Heart right ventricle (tissue), 16 donors: ENCODE measurements at places on chromosomes 4 and X. TPM values are rescaled to one million over a fixed set of nuclear protein-coding genes. Genes with fewer than 3 reads are reported as not detected.
A peak's percentile ranks its signal among the peaks of the same experiment; 100 is the strongest.

The EREG gene
- total RNA-seq = 0.06 TPM

The MAGEA2B gene
- total RNA-seq = not detected

The TNMD gene
- 0.49 TPM for total RNA-seq

The GLOD5 gene
- total RNA-seq = not detected

The MSMO1 gene
- 10.3 TPM for total RNA-seq

The GAGE12J gene
- not detected for total RNA-seq

The TMSB15A gene
- not detected for total RNA-seq

The TMEM192 gene
- total RNA-seq = 17.6 TPM

The NAT8L gene
- 0.26 TPM for total RNA-seq

The ELOVL6 gene
- 0.84 TPM for total RNA-seq

The IQCM gene
- total RNA-seq = not detected

DNA sequence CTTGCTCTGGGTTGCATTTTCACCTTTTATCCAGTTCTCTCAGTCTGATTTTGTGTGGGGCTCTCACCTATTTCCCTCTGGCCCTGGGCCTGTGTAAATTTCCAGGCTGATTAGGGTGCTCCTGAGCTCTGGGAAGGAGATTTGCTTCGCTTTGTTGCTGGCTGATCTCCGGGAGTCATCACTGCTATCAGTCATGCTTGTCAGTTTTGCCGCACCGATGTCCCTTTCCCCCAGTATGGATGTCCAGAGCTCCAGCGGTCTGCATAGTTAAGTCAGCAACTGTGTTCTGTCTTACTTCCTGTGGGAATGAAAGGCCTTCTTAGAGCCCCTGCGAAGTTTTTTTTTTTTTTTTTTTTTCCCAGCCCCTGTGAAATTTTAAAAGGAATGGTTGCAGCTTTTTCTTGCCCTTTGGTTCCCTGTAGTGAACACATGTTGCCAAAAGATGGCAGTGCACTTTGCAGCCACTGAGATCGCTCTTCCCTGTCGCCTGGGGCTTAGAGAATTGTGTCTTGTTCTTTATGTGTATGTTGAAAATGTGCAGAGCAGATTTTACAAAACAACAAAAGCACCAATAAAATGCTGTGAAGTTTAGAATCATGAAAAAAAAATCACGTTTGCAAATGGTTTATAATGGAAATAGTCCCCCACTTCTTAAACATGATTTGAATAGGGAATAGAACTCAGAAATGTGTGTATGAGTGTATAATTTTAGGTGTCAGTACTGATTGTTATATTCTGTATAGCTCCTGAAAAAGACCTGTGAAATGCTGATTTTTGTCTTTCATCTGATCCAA, 109.1 kb upstream of the SLC4A4 start:
- DNase-seq = no peak

DNA sequence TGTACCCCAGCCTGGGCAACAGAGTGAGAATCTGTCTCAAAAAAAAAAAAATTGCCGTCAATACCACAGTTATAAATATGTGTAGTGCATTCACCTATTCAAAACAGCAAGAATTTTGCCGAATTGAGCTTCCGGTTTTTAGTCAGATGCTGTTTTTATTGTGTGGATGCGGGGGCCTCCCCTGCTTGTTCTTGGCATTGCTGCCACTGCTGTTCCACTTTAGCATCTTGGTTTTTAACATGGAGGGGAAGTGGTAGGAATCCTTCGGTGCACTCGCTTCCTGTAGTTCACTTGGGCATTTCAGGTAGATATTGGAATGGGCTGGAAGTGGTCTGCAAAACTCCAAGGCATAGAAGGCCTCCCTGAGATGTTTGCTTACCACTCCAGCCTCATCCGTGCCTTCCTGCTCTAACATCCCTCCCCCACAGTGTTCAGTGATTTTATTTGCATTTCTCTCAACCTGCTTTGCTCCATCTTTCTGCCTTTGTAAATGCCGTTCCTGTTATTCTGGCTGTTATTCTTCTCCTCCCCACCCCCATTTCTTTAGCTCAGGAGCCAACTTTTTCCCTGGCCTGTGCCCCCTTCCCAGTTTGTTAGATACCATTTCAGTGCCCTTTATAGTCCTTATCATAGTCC, 25.5 kb downstream of the MOB1B start:
- no peak for DNase-seq

DNA sequence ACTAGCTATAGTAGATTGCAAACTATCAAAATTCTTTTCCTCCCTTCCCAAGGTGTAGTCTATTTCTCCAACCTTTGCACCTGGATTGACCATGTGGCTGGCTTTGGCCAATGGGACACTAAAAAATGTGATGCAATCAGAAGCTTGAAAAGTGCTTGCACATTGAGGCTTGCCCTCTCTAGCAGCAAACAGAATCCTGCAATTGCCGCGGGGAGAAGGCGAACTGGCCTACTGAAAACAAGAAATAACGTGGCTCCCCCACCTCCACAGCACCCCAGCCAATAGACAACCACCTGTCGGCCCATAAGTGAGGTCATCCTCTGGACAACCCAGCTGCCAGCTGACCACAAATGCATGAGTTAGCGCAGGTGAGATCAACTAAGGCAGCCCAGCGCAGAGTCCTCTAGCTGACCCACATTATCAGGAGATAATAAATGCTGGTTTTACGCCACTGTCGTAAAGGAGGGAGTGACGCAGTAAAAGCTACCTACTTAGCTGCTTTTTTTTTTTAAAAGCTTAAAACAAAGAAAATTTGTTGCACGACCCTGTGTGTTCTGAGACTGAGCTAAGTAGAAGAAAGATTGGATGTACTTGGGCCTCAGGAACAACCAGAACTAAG, 95.2 kb downstream of the GK start:
- no peak for DNase-seq

- DNase-seq = no peak
Observed at GRCh38 chrX:87961471-87961870, 443.9 kb downstream of the KLHL4 start.

DNA sequence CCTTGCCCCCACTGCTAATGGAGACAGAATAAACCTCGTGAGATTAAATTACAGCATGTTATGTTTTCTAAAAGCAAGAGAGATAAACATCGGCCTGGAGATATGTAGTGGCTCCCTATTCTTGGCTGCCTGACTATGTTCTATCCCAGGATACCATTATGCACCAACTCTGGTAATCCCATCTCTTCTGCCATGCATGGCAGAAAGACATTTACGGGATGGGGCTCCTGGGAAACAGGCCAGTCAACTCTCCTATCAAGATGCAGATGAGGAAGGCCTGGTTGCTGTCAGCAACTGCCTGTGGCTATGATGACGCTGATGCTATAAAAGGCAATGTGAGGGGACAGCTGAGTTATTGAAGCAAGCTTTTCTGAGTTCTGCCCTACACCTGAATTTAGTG, 166.2 kb upstream of the VCX3A start:
- DNase-seq = no peak

DNA sequence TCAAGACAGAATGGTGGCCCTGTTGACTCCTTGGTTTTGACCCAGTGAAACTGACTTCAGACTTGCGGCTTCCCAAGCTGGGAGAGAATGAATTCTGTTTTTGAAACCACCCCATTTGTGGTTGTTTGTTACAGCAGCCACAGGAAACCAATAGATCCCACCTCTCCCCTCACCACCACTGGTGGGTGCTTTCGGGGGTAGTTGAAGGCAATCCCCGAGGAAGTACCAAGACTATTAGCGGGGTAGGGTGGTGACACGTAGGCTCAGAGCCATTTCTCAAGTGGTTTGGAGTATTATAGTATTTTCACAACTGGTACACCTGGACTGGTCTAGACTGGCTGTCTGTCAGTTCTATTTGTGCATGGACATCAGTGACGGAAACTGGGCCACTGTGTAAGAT, 189.1 kb upstream of the RBPJ start:
- no peak for DNase-seq

GRCh38 chrX:16160729-16161128, 6.6 kb upstream of the MAGEB17 start:
- DNase-seq = no peak

DNA sequence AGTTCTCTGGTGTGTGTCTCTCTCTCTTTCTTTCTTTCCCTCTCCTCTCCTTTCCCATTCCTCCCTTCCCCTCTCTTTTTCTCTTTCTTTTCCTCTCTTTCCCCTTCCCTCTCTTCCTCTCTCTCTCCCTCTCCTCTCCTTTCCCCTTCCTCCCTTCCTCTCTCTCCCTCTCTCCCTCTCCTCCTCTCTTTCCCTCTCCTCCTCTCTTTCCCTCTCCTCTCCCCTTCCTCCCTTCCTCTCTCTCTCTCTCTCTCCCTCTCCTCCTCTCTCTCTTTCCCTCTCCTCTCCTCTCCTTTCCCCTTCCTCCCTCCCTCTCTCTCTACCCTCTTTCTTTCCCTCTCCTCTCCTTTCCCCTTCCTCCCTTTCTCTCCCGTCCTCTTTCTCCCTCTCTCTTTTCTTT, 12.4 kb upstream of the EOLA1 start:
- DNase-seq = no peak

GRCh38 chrX:126695375-126695896, 124.1 kb upstream of the PRR32 start:
- no peak for DNase-seq

- no peak for DNase-seq
Observed at GRCh38 chr4:19910861-19911525, 340.7 kb upstream of the SLIT2 start.

DNA sequence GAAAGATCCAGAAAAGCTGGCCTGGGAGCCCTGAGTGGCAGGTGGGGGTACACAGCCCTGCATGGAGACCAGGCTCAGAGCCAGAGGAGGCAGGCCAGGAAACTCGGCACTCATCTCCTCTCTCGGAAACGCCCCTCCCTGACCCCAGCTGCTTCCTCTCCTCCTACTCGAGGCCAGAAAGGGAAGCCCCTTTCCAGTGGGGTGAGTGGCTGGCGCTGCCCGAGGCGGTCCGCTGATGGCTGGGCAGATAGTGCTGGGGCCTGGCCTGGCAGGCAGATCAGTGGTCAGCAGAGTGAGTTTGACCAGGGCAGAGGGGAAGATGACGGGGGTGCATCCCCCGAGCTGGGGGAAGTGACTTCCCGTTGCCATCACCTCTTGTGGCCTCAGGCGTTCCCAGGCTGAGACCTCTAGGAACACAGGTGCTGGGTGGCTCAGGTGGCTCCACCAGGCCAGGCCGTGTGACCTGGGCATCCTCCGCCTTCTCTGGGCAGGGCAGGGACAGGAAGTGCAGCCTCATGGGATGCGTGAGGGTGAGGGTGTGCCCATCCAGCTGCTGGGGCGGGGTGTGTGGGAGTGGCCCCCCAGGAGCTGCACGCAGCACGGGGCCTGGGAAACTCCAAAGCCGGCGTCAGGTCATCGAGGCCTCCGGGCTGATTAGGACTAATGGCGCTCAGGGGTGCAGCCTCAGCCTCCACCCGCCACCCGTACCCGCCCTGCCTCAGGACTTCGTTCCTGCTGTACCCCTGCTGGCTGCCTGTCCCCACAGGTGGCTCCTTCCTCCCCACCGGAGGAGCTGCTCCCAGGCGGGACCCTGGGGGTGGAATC, 5.7 kb downstream of the SH3BP2 start:
- DNase-seq = peak; percentile 71

DNA sequence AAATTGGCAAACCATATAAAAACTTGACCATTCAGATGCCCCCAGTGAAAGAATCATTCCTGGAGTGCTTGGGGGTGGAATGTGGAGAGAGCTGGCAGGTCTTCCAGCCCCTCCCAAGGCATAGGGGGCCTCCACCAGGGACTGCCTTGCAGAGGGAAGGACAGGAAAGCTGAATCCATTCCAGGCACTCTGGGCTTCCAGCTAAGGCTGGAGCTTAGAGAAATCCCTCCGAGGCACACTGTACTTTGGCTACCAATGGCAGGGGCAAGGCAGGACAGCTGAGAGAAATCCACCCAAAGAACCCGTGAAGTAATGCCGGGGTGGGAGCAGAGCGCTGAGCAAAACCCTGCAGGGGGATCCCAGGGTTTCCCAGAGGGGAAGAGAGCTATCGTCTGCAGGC, 4.0 kb downstream of the CENPU start:
- DNase-seq = no peak

DNA sequence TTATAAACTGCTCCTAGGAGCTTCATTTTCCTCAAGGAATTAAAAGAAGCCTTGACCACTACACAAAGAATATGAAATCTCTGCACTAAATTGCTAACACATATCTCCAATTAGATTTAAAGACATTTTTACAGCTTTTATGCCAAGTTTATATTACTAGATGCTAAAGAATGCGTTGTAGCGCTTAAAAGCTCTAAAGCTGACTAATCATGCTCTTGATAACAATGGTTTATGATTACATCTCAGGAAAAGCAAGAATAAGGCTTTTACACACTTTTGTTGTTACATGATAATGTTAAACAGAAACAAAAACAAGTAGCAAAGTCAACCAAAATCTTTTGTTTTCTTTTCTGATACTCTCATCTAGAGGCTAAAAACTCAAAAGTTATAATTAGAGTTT, 44.7 kb downstream of the SLC10A7 start:
- DNase-seq = no peak

GRCh38 chr4:22877486-22878052, 184.8 kb downstream of the GBA3 start:
- DNase-seq = no peak

DNA sequence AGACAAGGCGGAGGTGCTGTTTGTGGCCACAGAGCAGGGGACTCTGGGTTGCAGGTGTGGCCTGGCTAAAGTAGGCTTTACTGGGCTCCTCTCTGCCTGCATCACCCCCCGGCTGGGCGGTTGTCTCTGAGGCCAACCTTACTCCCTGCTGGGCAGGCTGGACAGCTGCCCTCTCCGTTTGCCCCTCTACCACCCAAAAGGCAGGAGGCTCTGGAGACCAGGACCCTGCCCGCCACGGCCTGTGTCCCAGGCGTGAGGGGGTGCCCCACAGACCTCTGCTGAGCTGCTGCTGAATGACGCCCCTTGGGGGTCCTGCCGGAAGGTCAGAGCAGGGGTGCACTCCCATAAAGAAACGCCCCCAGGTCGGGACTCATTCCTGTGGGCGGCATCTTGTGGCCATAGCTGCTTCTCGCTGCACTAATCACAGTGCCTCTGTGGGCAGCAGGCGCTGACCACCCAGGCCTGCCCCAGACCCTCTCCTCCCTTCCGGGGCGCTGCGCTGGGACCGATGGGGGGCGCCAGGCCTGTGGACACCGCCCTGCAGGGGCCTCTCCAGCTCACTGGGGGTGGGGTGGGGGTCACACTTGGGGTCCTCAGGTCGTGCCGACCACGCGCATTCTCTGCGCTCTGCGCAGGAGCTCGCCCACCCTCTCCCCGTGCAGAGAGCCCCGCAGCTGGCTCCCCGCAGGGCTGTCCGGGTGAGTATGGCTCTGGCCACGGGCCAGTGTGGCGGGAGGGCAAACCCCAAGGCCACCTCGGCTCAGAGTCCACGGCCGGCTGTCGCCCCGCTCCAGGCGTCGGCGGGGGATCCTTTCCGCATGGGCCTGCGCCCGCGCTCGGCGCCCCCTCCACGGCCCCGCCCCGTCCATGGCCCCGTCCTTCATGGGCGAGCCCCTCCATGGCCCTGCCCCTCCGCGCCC, 920 bp downstream of the HTT-AS start:
- DNase-seq = peak; percentile 30
